ENCODE measurements at places on chromosomes 13 and 19.

GRCh38 chr13:37450276-37450675 lies 148.3 kb downstream of the POSTN start:
- DNase-seq = no peak

DNA sequence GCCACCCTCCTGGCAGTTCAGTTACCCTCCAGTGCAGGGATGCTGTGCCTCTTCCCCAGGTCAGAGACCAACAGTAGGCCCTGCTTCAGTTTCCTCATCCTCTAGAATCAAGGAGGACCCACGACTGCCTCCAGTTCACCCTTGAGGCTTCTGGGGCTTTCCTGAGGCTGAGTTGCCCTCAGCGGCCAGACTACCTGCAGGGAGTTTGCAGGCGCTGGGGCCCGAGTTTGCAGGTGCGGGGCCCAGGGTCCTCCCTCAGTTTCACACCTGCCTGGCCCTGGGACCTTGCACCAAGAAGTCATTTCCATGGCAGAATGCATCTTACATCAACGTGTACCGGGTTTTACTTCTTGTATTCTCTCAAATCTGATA lies 38.9 kb upstream of the C19orf12 start:
- no peak for DNase-seq

GRCh38 chr13:77009011-77009410 lies 17.1 kb downstream of the CLN5 start:
- DNase-seq = no peak

GRCh38 chr19:38893341-38893771 lies 6.1 kb downstream of the SIRT2 start:
- no peak for DNase-seq

- DNase-seq = no peak
Measured at GRCh38 chr13:40026741-40027140, 371.3 kb downstream of the COG6 start.

DNA sequence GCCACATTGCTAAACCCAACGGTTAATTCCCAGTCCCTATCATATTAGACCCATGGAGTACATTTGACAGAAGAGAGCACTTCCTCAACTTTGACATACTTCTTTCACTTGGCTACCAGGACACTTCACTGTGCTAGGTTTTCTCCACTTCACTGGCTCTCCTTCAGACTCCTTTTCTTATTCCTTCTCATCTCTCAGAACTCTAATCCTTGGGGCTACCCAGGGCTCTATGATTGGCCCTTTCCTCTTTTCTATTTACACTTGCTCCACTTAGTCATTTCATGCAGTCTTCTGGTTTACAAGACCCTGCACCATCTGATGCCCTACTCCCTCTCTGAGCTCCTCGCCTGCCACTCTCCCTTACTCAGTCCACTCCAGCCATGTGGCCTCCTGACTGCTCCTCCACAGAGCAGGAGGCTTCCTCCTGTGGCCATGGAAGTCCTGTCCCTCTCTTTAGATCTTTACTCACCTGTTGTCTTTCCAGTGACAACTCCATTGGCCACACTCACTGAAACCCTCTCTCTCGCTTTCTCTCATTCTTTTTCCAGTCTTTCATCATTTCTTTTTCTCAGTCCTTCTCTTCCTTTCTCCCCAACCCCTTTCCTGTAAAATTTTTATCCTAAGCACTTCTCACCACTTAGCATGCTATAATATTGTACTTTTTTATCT lies 90.4 kb downstream of the TBC1D4 start:
- no peak for DNase-seq

Data from GM04503 (cell line).